Neural cell (in vitro differentiated cells): ENCODE measurements at places on chromosomes 4 and X. TPM values are rescaled to one million over a fixed set of nuclear protein-coding genes. Genes with fewer than 3 reads are reported as not detected.

Gene CABS1
- polyA plus RNA-seq: not detected in 2 replicates

Gene UGT2B15
- not detected in 2 replicates for polyA plus RNA-seq

Gene TRIM60
- polyA plus RNA-seq: not detected in 2 replicates

Gene HTT
- polyA plus RNA-seq: 10.3 and 11.5 TPM in 2 replicates

Gene PGK1
- polyA plus RNA-seq: 381 and 425 TPM in 2 replicates

Gene AKAP4
- polyA plus RNA-seq: not detected in 2 replicates

Gene ASB5
- 1.8 TPM in 1 of 2 replicates, not detected in the other for polyA plus RNA-seq

Gene ASB11
- not detected in 2 replicates for polyA plus RNA-seq

Gene GIMD1
- not detected in 2 replicates for polyA plus RNA-seq

Gene ADH1A
- polyA plus RNA-seq: not detected in 2 replicates

Gene MAGEB10
- polyA plus RNA-seq: not detected in 2 replicates

Gene WDR45
- 26.5 and 29.5 TPM in 2 replicates for polyA plus RNA-seq

Gene RAB9B
- 50.6 TPM in 2 replicates for polyA plus RNA-seq

Gene C4orf50
- 1.6 and 1.8 TPM in 2 replicates for polyA plus RNA-seq

Gene XIAP
- 26.6 and 38.1 TPM in 2 replicates for polyA plus RNA-seq

Gene PCDH18
- 0.09 and 0.80 TPM in 2 replicates for polyA plus RNA-seq

Gene SSX2
- not detected in 2 replicates for polyA plus RNA-seq

Gene PF4V1
- not detected in 2 replicates for polyA plus RNA-seq

Gene ZCCHC18
- polyA plus RNA-seq: 70.0 and 132 TPM in 2 replicates

Gene RRH
- polyA plus RNA-seq: 0.40 and 1.2 TPM in 2 replicates

Gene CLDN22
- polyA plus RNA-seq: not detected in 2 replicates

Gene TMEM156
- polyA plus RNA-seq: not detected in 2 replicates

Gene MTNR1A
- polyA plus RNA-seq: not detected in 2 replicates

Gene NPY5R
- polyA plus RNA-seq: 1.3 and 2.3 TPM in 2 replicates

Gene GLUD2
- polyA plus RNA-seq: 0.35 and 0.68 TPM in 2 replicates

Gene ZFP42
- not detected in 2 replicates for polyA plus RNA-seq

Gene IDUA
- polyA plus RNA-seq: 11.8 and 12.7 TPM in 2 replicates

Gene GDPD2
- polyA plus RNA-seq: 0.84 TPM in 1 of 2 replicates, not detected in the other

Gene MAP7D2
- polyA plus RNA-seq: 3.5 and 6.4 TPM in 2 replicates

Gene NKX3-2
- not detected in 2 replicates for polyA plus RNA-seq

Gene NWD2
- 0.06 and 0.16 TPM in 2 replicates for polyA plus RNA-seq

Gene SOWAHD
- 1.0 TPM in 1 of 2 replicates, not detected in the other for polyA plus RNA-seq

Gene STEEP1
- 43.8 and 63.0 TPM in 2 replicates for polyA plus RNA-seq

Gene SHROOM4
- polyA plus RNA-seq: 1.4 and 2.6 TPM in 2 replicates

Gene VSIG4
- polyA plus RNA-seq: not detected in 2 replicates

Gene CNKSR2
- 27.2 and 31.1 TPM in 2 replicates for polyA plus RNA-seq

Gene NAP1L5
- polyA plus RNA-seq: 44.2 and 53.1 TPM in 2 replicates

Gene SLC6A14
- polyA plus RNA-seq: not detected in 2 replicates

Gene COMMD8
- polyA plus RNA-seq: 22.7 and 29.6 TPM in 2 replicates

Gene RTL9
- polyA plus RNA-seq: 0.56 and 0.58 TPM in 2 replicates

Gene CFAP99
- polyA plus RNA-seq: not detected in 2 replicates

Gene EGFL6
- 0.36 and 0.52 TPM in 2 replicates for polyA plus RNA-seq

Gene ATP7A
- 4.9 and 6.2 TPM in 2 replicates for polyA plus RNA-seq

Gene GPAT3
- not detected in 2 replicates for polyA plus RNA-seq

Gene ODAPH
- 0.17 and 2.5 TPM in 2 replicates for polyA plus RNA-seq

Gene PRR32
- polyA plus RNA-seq: not detected in 2 replicates

Gene PDGFC
- polyA plus RNA-seq: 3.8 and 6.7 TPM in 2 replicates

Gene VCX3B
- not detected in 2 replicates for polyA plus RNA-seq

Gene SPANXN3
- not detected in 2 replicates for polyA plus RNA-seq

Gene NSUN7
- polyA plus RNA-seq: 0.51 and 3.8 TPM in 2 replicates

Gene CHIC1
- polyA plus RNA-seq: 13.4 and 15.2 TPM in 2 replicates

Gene SSX3
- polyA plus RNA-seq: not detected in 2 replicates

Gene TEX13D
- polyA plus RNA-seq: not detected in 2 replicates

Gene C4orf54
- 0.08 TPM in 1 of 2 replicates, not detected in the other for polyA plus RNA-seq

Gene GAB3
- polyA plus RNA-seq: 0.06 TPM in 1 of 2 replicates, not detected in the other

Gene SULT1B1
- polyA plus RNA-seq: not detected in 2 replicates

Gene NCAPG
- 2.8 and 3.1 TPM in 2 replicates for polyA plus RNA-seq

Gene CLGN
- polyA plus RNA-seq: 15.3 and 20.8 TPM in 2 replicates

Gene CCNG2
- polyA plus RNA-seq: 132 and 133 TPM in 2 replicates
